COLO829 (cell line): ENCODE measurements at places on chromosomes 16 and 17.

- DNase-seq = no peak
These were observed 92.6 kb downstream of the KANSL1 start for GRCh38 chr17:46100590-46100989.

DNA sequence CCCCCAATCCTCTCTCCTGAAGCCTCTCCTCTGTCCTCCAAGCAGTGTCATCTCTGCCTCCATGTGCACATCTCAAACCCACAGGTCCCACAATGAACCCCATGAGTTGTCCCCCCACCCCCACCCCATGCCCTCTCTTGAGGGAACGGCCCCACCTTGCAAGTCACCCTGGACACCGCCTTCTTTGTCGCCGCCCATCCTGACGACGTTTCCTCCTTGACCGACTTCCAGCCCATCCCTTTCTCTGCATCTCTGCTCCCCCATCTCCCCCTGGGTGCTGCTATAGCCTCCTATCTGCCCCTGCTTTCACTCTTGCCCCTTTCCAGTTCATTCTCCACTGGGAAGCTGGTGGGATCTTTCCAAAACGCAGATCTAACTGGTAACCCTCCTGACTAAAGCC, 1.7 kb upstream of the SPATA20 start:
- no peak for DNase-seq

DNA sequence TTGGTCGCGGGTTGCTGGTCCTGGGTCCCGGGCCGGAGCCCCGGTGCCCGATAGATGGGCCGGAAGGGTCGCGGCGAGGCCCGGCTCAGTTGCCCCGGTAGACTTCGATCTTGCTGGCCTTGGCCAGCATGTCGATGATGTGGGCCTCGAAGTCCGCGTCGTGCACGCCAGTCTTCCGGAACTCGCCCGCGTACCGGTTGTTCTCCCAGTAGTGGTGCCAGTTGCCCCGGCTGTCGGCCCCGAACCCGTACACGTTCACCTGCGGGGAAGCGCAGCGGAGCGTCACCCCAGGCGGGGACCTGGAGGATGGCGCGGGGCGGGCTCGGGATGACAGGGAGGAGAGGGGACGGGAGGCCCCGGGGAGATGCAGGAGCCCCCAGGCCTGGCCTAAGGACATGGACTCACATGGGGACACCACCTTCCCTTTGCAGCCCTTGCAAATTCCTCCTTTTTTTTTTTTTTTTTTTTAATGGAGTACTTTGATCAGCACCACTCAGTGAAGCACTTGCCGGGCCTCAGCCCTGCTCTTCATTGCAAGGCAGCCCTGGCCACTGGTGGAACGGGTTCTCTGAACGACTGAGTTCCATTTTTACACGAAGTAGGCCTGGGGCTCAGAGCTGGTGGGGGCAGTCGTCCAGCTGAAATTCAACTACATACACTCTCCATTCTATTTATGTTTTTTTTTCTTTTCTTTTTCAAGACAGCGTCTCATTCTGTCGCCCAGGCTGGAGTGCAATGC, 35.1 kb downstream of the DDX19A start:
- DNase-seq = no peak

DNA sequence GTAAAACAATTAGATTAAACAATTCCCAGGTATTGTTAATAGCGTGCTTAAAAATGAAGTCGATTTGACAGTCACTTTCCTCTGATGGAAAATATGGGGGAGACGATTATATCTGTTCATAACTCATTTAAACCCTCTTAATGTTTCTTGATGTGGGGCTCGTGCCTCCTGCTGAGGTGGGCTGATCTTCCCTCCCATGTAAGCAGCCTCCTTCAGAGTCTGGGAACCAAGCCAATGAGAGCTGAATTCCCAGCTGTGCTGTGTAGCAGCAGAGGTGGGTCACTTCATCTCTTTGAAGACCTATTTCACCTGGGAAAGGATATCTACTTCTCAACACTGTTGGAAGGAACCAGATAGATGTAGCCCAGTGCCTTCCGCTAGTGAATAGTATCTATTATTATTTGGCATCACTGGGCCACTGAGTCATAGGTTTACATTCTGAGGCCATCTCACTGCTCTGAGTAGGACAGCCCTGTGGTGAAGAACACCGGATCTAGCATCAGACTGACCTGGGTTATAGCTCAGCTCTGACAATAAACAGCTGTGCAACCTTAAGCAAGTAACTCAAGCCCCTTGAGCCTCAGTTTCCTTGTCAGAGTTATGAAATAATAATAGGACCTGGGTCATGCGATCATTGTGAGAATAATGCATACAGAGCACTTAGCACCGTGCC, 85.3 kb upstream of the C16orf82 start:
- DNase-seq = no peak

GRCh38 chr16:85591381-85591780, 21.7 kb upstream of the GSE1 start:
- no peak for DNase-seq

GRCh38 chr17:15106540-15106939, 158.6 kb downstream of the PMP22 start:
- peak; percentile 31 for DNase-seq

DNA sequence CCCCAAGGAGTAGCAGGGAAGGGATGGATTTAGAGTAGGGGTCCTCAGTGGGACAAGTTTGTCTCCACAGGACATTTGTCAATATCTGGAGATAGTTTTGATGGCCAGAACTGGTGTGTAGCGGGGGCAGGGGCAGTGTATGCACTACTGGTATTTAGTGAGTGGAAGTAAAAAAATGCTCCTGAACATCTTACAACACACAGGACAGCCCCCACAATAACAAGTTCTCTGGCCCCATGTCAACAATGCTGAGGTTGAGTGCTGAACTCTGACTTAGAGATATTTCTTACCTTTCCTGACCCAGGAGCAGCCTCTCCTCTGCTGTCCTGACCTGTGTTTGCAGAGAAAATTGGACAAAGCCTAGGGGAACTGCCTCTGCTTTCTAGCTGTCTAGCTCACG, 365.8 kb downstream of the HAPSTR1 start:
- no peak for DNase-seq

- no peak for DNase-seq
These were observed 16.0 kb downstream of the DNAH17 start for GRCh38 chr17:78561166-78561565.

DNA sequence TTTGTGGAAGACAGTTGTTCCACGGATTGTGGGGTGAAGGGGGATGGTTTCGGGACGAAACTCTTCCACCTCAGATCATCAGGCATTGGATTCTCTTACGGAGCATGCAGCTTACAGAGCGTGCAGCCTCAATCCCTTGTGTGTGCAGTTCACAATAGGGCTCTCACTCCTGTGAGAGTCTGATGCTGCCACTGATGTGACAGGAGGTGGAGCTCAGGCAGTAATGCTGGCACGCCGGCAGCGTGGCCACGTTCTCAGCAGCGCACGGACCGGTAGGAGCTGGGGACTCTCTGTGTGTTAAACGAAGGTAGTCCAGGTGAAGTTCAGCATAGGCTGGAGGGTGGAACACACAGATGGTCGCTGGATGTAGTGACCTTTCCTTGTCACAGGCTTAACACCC, 37.8 kb downstream of the SEC14L1 start:
- no peak for DNase-seq

DNA sequence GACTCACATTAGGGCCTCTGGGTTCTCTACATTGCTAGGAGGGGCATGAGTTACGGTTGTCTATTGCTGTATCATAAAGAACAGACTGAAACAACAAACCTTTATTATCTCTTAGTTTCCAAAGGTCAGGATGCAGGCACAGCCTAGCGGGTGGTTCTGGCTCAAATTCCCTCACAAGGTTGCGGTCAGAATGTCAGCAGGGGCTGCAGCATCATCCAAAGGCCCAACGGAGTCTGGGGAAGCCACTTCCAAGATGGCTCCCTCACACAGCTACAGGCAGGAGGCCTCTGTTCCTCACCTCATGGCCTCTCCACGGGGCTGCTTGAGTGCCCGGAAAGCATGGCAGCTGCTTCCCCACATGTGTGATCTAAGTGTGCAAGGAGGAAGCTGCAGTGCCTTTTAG, 29.6 kb upstream of the ZFPM1 start:
- peak; percentile 2 for DNase-seq

GRCh38 chr17:47644324-47644723, 5.4 kb upstream of the KPNB1 start:
- DNase-seq = no peak

GRCh38 chr17:40427002-40427491, 9.4 kb upstream of the TOP2A start:
- no peak for DNase-seq

DNA sequence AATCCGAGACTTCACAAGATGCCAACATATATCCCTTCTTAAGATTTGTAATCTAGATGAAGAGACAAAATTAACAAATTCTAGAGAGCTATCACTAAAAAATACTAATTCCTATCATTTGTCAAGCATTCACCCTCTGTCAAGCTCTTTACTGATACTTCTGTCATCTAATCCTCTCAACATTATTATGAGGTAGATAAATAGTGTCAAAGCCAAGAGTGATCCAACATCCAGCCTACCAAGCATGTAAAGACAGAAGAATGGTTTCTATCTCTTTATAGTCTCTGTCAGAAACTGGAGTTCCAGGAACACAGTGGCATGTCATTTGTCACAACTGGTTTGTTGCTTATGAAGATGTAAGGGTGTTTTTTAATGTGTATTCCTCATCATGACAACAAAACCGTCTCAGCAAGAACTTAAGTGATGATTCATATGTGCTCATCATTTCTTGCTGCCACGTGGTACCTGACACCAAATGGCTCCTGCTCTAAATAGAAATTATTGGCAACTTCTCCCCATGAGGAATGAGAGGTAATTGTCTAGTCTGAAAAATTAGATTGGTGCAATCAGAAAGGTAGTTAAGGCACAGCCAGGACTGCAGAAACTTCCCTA, 196.8 kb downstream of the TOX3 start:
- DNase-seq = no peak

DNA sequence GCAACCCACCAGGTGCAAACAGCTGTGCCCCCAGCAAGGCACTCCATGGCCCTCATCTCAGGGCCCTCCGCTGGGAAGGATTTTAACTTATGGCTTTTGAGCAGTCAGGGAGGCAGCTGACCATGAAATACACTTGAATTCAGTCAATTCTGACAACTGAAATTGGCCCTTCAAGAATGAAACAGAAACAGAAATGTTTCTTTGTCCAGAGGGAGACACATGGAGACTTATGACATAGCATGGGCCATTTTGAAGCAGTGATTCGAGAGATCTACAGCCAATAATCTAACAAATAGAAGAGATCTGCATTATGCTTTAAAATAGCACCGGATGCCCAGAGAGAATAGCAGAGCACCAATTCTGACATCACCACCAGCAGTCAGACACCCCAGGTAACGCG, 7.5 kb downstream of the CACNG1 start:
- no peak for DNase-seq
